ENCODE measurements at places on chromosomes 7 and 10.

DNA sequence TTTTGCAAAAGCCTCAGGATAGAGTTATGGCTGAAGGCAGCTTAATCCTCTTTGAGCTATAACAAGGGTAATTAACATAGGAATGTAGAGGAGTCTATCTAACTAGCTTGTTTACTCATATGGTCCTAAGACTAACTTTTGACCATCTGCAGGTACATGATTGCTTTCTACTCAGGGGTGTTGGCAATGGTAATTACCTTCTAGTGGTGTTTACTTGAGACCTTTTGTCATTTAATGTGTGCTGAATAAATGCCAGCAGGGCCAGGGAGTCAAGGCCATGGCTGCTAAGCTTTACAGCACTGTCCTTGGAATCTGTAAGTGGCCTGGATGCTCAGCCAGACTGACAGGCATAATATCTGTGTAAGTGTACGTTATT lies 1325.0 kb downstream of the XPNPEP1 start:
- no peak for DNase-seq

DNA sequence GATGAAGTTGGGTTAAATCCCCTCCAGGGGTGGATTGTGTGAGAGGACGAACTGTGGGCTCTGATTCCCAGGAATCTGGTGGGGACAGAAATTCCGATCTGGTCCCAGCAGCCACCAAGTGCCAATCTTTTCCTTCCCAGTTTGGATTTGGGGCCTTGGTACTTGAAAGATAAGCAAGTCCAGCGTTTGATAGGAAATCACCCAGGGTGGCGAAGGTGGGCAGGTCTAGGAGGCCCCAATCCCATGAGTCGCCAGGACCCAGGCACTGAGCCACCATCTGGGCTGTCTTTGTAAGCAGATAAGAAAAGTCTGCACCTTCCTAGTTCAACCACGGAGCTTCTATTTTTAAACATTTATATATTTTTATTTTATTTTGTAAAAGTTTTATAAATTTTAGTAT lies 122.6 kb upstream of the LSM8 start:
- DNase-seq, result no peak

DNA sequence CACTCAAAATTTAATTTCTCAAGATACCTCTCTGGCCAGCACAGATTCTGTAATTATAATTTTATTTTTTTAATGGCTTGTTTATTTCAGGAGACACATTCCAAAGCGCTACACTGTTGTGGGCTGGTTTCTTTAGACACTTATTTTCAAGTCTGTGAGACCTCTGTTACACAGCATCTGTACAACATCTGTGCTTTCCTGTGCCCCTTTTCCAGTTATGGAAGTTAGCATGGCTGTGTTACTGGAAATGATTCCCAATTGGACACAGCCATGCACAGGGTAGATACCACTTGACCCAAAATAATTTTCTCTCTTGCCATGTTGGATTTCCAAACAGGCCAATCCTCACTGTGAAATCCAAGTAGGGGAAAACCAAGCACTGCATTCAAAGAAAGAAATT lies 172.3 kb upstream of the ADCY1 start:
- no peak for DNase-seq

DNA sequence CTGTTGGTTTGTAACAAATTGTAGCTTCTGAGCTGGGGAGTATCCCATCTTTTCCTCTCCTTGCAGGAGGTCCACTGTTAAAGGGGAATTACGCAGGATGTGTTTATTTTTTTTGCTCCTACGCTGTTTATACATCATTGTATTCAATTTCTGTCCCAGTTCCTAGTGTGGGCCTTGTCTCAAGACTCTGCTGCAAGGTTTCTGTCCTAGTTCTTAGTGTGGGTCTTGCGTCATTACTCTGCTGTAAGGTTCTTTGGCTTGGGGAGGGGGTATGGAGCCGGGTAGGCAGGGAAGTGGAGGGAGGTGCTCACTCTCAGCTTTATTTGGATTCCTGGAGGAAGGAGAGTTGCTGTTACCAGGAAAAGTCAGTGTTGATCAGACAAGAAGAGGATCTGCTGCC lies 64.0 kb upstream of the TRIM8 start:
- DNase-seq, result no peak

GRCh38 chr10:10209167-10209566 lies 808.5 kb upstream of the CELF2 start:
- DNase-seq, result no peak

GRCh38 chr7:139105484-139105883 lies 4.0 kb downstream of the ZC3HAV1 start:
- no peak for DNase-seq

DNA sequence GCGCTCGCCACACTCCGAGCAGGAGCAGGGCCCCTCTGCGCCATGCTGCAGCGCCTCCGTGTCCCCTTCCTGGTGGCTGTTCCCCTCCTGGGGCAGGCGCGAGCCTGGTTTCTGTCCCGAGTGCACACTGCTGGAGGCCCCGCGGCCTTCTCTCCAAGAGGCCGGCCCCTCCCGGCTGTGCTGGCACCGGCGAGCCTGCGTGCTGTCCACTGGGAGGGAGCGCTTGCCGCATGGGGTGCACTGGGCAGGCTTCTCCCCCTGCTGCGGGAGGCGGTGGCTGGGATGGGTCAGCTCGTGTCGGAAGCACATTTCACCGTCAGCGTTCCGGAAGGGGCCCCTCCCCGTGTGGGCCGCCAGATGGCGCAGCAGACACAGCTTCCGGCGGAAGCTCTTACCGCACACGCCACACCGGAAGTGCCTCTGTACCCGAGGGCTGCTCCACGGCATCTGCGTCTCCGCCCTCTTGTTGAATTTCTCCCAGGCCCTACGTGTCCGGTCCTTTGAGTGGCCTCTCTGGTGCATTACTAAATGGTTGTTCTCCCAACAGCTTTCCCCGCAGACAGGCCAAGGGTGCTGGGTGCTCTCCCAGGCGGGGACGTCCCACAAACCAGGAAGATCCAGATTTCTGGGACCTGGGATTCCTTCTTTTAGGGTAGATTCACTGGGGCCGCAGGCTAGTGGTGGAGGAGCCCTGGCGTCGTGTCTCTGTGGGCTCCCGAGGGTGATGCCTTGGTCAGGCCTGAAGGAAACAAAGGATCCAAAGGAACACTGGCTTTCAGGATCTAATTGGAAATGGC lies 18.7 kb downstream of the ZNF786 start:
- no peak for DNase-seq

DNA sequence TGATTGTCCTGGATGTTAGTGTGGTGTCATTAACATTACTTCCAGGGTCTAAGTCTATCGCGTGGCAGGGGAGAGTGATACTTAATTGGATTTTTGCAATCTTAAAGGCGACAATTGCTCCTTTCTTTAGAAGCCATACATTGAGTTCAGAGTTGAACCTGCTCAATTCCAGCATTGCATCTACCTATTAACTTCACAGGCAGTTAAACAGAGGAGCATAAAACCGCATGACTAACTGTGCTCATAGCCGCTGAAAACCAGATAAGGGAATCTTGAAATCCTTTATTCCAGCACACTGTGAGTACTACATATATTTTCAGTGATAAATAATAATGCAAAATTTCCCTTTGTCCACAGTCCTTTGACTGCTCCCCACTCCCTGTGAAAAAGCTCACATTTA lies 255.3 kb downstream of the STK31 start:
- DNase-seq, result no peak

- peak; percentile 41 for DNase-seq
Measured at GRCh38 chr10:101031128-101031795, at the start of the genes PDZD7 and SFXN3. PDZD7 (minus strand) TSS chr10:101031129; CDS start chr10:101030219, 910 bp downstream. SFXN3 (plus strand) TSS chr10:101031234; CDS start chr10:101034695, 3,461 bp downstream.

- DNase-seq, result no peak
Measured at GRCh38 chr7:150388709-150389531, 9.8 kb downstream of the ZNF775 start.

DNA sequence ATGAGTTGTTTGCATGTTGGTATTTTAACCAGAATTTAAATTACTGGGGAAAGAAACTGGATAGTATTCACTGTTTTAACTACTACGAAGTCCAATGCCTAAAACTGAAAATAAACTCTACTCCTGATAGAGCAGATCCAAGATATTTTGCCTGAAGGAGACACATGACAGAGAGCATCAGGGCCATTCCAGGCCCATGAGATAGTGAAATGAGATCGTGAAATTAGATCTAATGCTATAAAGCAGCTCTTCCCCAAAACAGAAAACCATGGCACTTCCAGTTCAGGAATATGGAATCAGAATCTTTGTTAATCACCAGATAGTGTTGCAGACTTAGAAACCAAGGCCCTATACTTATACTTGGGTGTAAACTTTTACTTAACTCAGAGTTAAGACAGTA lies 124.3 kb upstream of the CACNA2D1 start:
- no peak for DNase-seq

DNA sequence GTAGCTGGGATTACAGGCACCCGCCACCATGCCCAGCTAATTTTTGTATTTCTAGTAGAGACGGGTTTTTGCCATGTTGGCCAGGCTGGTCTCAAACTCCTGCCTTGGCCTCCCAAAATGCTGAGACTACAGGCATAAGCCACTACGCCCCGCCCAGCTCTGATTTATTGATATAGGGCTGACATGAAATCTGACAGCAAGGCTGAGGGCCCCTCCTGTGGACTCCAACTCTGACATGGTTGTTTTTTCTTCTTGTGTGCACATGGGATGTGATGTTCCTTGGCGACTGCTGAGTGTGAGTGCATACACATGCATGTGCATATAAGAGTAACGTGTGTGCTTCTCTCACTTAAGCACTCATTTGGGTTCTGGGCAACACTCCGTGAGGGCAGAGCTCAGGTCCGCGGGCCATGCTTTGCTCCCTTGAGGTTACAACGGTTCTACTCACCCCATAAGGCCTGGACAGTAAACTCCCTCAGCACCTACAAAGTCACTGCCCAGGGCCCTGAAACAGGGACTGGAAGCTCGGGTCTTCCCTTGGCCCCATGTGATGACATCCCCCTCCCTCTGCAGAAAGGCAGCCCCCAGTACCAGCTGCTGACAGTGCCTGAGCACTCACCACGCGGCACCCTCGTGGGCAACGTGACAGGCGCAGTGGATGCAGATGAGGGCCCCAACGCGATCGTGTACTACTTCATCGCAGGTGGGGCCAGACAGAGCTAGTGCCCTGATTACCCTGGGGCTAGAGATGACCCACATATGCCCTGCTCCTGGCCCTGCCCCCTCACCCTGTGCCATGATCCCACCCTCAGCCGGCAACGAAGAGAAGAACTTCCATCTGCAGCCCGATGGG lies 33.6 kb upstream of the VSIR start:
- DNase-seq, result no peak

- DNase-seq, result no peak
Measured at GRCh38 chr10:74963549-74963948, 137.1 kb downstream of the KAT6B start.

GRCh38 chr7:3888096-3888495 lies 587.0 kb downstream of the SDK1 start:
- DNase-seq, result no peak

GRCh38 chr7:158345731-158346130 lies 241.9 kb downstream of the PTPRN2 start:
- no peak for DNase-seq

- DNase-seq, result no peak
Measured at GRCh38 chr10:117967149-117967650, 79.5 kb downstream of the RAB11FIP2 start.

DNA sequence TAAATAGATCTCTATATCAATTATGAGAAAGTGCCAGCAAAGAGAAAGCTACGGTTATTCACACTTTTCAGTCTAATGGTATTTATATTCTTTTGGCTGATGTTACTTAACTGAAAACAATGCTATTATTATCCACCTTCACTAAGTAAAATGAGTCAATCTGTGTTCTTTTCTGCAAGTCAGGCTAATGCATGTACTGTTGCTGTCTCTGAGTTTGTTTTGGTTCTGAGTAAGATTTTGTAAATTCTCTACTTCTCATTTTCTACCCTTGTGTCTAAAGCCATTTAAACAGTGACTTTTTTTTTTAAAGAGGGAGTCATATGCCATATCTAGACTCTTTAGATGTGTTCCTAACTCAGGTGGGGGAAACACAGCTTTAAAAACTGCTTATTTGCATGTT lies 7.5 kb downstream of the VWC2 start:
- no peak for DNase-seq

GRCh38 chr7:69433081-69433480 lies 165.2 kb upstream of the AUTS2 start:
- DNase-seq, result no peak

DNA sequence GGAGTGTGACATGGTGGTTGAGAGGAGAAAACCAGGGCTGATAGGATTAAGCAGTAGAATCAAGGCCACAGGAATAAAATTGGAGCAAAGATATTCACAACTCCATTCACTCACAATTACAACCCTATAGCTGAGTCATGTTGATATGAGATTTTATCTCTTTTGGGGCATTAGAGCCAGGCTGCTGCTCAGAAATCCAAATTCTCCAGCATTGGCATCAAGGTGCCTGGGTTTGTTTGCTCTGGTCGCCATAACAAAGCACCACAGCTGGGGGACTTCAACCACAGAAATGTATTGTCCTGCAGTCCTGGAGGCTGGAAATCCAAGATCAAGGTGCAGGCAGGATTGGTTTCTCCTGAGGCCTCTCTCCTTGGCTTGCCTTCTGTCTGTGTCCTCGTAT lies 52.5 kb upstream of the GRB10 start:
- no peak for DNase-seq

- no peak for DNase-seq
Measured at GRCh38 chr10:11396311-11396955, 215.0 kb downstream of the USP6NL start.

DNA sequence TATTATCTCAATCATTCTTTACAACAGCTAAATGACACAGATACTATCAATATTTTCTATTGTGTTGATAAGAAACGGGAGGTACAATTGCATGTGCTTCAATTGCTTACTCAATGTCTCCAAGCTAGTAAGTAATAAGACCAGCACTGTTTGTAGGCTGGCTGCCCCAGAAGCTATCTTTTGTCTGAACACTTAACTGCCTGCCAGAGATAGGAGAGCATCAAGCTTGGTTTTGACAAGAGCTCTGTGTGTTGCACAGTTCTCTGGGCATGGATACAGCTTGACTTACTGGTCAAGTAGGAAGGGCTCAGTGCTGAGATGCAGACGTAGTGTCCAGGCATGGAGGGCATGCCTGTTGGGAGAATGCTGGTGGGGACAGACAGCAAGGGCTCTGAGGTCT lies 26.3 kb upstream of the CAPZA2 start:
- no peak for DNase-seq

- no peak for DNase-seq
Measured at GRCh38 chr10:47027108-47027783, 116.0 kb downstream of the PTPN20 start.

DNA sequence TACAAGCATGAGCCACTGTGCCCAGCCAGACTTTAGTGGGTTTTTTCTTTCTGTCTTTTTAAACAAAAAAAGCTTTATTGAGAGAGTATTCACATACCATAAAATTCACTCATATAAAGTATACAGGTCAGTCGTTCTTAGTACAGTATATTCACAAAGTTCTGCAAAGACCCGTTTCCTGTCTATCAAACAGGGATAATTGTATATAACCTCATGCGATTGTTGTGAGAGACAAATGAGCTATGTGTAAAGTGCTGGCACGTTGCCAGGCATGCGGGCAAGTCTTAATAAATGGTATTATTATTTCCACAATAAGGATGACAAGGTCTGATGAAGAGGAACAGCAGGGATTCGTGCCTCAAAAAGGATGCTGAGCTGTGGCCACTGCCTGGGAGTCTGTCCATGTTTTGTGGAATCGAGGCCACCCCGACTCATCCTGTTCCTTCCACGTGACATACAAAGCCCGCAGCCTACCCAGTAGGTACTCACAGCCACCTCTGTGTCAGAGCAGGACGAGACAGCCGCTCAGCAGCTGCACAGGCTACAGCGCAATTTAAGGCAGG lies 51.6 kb downstream of the SMKR1 start:
- DNase-seq, result no peak

GRCh38 chr7:66571568-66571967 lies 57.1 kb upstream of the KCTD7 start:
- no peak for DNase-seq
